Activated T-helper 1 cell treated with Interleukin-2 at 50 U/mL for 16 hours (primary cell): ENCODE measurements at places on chromosomes 13 and 19.
A peak's percentile ranks its signal among the peaks of the same experiment; 100 is the strongest.

GRCh38 chr19:29538651-29539050 lies 12.9 kb downstream of the VSTM2B start:
- DNase-seq = no peak

DNA sequence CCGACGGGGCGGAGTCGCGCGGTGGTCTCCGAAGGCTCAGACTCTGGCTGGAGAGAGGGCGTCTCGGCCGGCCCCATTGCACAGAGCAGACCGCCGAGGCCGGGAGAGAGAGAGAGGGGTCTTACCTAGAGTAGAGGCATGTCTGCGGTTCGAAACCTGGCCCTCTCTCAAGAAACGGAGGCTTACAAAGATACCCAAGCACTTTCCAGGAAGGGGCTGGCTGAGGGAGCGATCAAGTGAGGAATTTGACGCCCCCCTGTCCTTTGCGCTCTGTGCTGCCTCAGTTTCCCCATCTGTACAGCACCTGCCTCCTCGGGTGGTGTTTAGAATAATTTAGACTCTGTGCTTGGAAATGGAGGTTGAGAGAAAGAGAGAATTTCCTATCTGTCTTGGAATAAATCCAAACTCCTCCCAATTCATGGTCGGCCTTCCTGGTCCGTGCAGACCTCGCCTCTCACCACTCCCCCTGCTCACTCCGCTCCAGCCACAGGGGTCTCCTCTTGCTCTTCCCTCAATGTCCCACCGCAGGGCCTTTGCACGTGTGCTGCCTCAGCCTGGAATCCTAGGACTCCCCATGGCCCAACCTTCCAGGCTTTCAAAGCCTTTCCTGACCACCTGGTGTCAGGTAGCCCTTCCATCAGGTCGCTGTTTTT lies 658 bp upstream of the ISOC2 start:
- no peak for DNase-seq

GRCh38 chr19:13198634-13199033 lies 48.4 kb downstream of the IER2 start:
- DNase-seq = no peak

DNA sequence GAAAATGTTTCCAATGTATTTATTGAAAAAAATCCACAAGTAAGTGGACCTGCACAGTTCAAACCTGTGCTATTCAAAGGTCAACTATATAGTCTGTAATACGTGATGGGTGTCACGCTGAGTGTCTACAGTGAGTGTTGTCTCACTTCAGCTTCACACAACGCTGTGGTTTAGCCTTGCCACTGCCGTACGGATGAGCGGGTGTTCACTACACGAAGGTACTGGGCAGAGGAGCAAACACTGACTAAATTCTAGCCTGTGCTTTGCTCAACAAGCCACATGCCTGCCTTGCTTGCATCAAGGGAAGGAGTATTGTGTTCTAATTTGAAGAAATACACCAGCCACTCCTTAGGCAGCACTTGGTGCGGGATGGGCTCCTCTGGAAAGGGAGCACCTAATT lies 3.4 kb upstream of the FFAR3 start:
- no peak for DNase-seq

- no peak for DNase-seq
Observed at GRCh38 chr13:114173745-114174144, 5.3 kb upstream of the CFAP97D2 start.

DNA sequence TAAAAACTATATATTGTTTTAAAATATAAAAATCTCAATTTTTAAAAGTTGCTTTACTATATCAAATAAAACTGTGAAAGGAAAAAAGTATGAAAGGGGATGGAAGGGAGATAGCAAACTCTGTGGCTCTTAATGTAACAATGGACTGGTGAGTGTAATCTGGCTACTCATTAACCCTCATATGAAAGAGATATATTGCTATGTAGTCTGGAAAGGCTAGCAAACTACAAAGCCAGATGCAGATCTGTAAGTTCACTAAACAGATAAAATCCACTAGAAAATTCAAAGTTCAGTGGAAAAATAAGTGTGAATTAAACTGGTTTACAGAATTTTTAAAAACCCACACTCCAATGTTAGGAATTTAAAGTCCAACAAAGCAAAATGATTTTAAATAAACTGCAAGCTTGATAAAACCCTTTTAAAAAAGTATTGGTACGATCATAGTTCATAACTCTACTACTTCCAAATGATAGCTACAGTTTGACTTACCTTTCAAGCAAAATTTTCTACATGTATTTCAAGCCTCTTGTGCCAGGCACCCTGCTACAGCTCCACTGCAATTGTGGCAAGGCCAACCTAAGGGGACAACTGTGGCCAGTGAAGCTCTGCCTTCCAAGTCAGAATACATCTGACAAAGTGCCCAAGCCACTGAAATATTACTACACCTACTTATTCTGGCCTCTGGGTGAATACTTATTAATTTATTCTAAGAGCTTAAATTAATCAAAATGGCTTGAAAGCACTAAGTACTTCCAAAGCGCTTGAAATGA lies 647 bp upstream of the ELF1 start:
- no peak for DNase-seq

DNA sequence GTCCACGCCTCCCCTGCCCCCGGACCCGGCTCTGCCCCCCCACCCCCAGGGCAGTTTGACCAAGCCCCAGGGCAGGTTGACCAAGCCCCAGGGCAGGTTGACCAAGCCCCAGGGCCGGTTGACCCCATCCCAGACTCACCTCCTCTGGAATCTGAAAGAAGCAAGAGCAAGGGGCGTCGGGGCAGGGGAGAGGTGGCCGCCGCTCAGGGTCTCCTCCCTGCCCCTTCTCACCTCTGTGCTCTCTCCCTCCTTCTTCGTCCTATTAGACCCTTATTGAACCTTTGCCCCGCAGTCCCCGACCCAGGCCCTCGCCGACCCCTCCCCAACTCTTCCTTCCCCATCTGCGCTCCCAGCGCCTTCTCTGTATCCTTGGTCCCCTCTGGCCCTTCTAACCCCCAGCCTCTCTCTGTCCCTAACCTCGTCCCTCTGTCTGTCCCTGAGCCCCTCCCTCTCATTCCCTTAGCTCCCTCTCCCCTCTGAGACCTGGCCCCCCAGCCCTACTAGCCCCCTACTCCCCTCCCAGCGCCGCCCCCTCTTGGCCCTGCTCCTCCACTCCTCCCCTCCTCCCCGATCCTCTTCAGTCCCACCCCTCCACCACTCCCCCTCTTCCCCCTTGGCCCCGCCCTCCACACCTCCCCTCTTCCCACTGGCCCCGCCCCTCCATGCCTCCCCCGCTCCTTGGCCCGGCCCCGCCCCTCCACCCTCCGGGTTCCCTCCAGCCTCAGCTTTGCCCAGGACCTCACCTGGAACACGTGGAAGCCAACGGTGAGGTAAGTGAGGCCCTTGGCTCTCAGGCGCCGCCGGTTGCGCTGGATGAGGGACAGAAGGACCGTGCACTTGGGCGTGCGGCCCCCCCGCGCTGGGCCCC lies 7.6 kb downstream of the CAPN12 start:
- peak; percentile 37 for DNase-seq

- DNase-seq = no peak
Observed at GRCh38 chr19:14566712-14567077, 5.2 kb downstream of the NDUFB7 start.

DNA sequence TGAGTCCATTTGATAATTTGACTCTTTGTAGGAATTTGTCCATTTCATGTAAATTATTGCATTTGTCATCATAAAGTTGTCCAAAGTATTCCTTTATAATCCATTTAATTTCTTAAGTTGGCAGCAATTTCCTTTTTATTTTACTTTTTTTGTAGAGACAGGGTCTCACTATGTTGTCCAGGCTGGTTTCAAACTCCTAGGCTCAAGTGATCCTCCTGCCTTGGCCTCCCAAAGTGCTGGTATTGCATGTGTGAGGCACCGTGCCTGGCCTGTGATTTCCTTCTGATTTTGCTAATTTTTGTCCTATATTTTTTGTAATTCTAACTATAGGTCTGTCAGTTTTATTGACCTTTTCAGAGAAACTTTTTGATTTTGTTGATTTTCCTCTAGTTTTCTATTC lies 84.9 kb downstream of the URI1 start:
- DNase-seq = no peak

DNA sequence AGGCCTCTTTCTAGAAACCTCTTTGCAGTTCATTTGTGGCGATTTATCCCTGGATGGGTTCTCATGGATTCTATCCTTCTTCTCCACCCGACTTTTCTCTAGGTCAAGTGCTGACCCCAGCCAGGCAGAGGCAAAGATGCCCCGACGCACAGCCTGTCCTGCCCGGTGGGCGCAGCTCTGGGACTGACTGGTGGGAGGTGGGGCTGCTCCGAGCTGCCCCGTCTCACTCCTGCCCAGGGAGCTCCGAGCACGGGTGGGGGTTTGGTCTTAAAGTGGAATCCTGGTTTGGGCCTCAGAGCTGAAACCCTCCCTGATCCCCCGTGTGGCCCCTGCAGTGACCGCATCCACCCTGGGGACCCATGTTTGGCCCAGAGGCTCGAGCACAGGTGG lies 44.5 kb downstream of the GAS6 start:
- no peak for DNase-seq

- DNase-seq = no peak
Observed at GRCh38 chr19:5580161-5580571, 12.4 kb upstream of the TINCR start.

DNA sequence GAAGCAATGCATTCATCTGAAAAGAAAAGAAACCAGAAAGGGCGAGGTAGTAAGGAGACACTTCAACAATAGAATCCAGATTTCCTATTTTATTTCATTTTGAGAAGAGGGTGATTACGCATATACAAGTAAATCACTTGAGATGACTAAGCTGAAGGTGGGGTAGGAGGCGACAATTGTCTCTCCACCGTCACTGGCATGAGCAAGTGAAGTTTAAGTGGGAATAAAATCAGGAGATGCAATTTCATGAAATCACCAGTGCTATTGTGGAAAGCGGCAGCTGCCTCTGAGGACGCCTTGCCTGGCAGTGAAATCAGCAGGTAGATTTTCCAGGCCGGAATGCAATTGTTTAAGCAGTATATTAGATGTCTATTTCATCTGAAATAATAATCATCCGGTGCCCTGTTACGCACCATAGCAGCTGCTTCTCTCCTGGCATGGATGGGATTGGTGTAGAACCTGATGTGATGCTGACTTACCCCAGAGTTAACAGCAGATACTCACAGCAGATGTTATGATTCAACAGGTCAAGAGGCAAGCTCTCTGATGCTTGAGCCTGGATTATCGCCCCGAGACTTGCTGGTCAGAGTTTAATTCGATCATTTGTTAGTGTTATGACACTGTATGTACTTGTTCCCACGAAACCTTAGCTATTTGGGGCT lies 64.3 kb downstream of the RASL11A start:
- no peak for DNase-seq

DNA sequence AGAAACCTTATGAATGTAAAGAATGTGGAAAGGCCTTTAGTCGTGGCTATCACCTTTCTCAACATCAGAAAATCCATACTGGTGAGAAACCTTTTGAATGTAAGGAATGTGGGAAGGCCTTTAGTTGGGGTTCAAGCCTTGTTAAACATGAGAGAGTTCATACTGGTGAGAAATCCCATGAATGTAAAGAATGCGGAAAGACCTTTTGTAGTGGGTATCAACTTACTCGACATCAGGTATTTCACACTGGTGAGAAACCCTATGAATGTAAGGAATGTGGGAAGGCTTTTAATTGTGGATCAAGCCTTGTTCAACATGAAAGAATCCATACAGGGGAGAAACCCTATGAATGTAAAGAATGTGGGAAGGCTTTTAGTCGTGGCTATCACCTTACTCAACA lies 20.8 kb downstream of the ZNF283 start:
- DNase-seq = no peak

DNA sequence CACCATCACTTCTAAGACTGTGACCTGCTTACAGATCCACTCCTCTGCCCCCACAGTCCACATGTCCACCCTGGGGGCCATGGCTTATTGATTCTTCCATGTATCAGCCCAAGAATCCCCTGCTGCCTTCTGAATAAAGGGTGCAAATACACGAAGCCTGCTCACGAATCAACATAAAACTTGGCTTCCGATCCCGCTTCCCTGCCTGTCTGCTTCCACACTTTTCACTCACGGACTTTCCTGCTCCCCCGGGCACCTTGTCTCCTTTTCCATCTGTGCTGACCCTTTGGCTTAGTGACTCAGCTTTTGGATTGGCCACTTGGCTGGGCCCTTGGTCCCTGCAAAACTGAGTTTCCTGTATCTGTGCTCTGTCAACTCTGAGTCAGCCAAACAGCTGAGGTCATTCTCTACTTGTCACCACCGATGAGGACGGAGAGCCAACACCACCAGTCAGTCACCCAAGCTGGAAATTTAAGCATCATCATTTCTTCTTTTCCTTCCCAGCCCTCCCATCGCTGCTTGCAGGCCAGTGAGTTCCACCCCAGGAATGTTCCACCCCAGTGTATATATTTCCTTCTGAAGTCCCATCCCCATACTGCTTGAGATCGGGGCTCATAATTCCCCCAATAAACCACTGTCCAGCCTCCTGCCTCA lies 11.4 kb upstream of the USP12 start:
- DNase-seq = no peak

DNA sequence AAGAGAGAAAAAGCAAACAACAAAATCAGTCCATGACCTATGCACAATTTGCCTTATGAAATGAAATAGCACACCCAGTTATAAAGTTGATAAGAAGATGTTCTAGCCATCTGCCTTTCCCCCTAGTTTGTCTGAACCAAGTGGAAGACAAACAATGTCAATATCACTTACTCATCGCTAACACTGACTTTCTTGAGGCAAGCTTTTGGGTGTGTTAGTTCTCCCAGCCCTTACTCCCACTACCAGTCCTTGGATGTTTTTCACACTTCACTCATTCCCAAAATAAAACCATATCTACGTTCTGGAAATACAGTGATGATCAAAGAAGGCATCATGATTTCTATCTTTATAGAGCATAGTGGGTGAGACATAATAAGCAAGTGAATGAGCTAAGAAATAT lies 393.8 kb downstream of the PCDH20 start:
- DNase-seq = no peak

- DNase-seq = no peak
Observed at GRCh38 chr19:4993683-4994082, 24.8 kb downstream of the KDM4B start.

DNA sequence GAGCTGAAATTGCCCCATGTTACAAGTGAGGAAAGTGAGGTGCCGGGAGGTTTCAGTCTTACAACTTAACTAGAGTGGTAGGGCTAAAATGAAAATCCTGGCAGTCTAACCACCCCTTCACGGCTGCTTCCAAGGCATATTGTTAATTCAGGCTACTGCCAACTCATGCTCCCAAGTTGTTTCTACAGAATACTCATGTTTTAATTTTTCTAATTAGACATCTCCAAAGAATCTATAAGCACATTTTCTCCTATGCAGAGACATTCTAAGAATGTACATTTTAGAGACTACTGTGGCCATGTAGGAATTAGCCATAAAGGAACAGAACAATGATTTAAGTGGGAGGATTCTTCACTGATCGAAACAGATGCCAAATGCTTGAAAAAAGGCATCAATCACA lies 7.0 kb upstream of the TSC22D1 start:
- no peak for DNase-seq

GRCh38 chr19:41334793-41335192 lies 18.9 kb downstream of the TGFB1 start:
- DNase-seq = no peak

GRCh38 chr13:78239714-78240113 lies 321.1 kb upstream of the EDNRB start:
- DNase-seq = no peak

- no peak for DNase-seq
Observed at GRCh38 chr19:53865523-53865917, 2.2 kb upstream of the MYADM start.
